GF-D8 (cell line): ENCODE measurements at places on chromosomes 3 and 15.
A peak's percentile ranks its signal among the peaks of the same experiment; 100 is the strongest.

DNA sequence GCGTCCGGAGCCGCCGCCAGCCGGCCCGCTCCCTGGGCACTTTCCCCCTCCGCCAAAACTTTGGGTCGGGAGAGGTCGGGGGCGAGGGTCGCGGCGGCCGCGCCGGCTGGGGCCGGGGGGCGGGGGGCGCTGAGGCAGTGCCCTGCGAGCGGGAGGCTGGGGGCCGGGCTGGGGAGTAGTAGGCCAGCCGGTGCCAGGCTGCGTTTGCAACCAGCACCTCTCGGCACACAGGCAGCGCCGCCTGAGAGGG lies 452 bp downstream of the BBX start:
- DNase-seq = no peak

GRCh38 chr3:114499976-114500375 lies 206.1 kb downstream of the TIGIT start:
- no peak for DNase-seq

- no peak for DNase-seq
Measured at GRCh38 chr3:71707595-71707994, 17.6 kb downstream of the EIF4E3 start.

- DNase-seq = no peak
Measured at GRCh38 chr15:90807786-90808086, 60.7 kb upstream of the FURIN start.

DNA sequence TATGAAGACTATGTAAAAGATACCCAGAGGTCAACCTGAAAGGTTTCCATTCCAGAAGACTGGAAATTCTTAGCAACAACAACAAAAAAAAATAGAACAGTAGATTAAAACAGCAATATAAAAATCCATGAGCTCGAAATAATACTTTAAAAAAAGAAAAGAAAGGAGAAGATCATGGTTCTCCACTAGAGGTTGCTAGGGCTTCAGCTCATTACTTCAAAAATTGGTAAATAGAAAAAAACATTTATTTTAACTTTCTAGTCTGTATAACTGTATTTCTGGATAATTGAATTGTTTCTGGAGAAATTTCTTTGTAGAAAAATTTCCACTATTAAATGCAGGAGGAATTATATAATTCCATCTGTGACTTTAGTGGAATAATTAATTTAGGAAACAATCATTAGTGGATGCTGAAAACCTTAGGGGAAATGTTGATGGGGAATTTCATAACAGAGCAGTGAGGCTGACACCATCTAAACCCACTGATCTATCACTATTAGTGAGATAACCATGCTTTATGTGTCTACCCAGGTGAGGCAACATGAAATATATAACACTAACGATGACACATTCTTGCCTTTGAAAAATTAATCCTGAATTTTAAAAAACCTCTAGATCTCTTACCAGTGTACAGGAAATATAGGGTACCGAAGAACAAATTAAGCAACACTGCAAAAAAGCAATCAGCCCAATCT lies 62.5 kb upstream of the SNRK start:
- no peak for DNase-seq

DNA sequence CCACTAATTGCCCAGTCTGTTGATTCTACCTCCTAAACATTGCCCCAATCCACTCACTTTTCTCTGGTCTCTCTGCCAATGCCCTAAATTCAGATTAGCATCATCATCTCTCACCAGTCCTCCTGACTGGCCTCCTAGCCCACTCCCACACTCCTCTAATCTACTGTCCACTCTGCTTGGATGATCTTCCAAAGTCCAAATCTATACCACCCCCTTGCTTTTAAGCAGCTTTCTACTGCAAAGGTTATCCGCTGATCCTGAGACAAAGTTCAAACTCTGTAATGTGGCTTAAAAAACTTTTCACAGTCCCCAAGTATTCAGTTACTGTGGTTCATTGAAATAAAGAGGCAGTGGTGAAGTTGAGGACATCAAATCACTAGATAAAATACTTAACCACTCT lies 37.6 kb downstream of the SNX4 start:
- DNase-seq = no peak

DNA sequence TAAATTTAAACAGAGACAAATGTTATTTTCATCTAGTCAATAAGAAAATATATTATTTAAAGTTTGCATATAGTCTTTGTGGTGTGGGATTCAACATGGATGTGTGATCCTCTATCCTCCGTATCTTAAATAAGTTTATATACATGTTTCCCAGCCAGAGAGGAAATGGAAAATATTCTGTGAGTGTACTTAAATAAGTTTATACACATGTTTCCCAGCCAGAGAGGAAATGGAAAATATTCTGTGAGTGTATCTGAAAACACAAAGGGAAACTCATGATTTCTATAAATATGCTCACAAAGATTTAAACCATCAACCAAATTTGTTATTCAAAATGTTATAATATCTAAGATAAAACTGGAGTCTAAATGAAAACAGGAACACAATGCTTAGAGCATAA lies 110.0 kb upstream of the MELTF start:
- DNase-seq = no peak

GRCh38 chr15:48250640-48251076 lies 44.6 kb downstream of the SLC12A1 start:
- DNase-seq = no peak

- peak; percentile 21 for DNase-seq
Measured at GRCh38 chr15:58477170-58477569, 45.4 kb downstream of the LIPC start.

- DNase-seq = peak; percentile 25
Measured at GRCh38 chr3:71702131-71703024, 22.8 kb downstream of the EIF4E3 start.

DNA sequence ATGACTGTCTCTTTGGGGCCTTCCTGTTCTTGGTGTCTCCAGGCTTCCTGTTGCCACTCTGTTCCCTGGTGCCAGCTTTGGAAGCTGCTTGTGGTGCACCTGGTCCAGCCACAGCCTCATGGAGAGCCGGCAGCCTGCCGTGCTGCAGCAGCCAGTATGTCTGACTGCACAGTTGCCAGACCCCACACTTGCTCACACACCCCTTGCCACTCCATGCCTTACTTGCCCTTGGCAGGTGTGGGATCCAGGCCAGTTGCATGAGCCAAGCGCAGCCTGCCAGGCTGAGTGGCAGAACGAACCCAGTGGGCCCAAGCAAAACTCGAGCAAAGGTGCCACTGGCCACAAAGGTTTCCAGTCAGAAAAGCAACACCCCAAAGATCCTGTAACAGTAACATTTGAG lies 309.2 kb downstream of the DOCK3 start:
- no peak for DNase-seq

DNA sequence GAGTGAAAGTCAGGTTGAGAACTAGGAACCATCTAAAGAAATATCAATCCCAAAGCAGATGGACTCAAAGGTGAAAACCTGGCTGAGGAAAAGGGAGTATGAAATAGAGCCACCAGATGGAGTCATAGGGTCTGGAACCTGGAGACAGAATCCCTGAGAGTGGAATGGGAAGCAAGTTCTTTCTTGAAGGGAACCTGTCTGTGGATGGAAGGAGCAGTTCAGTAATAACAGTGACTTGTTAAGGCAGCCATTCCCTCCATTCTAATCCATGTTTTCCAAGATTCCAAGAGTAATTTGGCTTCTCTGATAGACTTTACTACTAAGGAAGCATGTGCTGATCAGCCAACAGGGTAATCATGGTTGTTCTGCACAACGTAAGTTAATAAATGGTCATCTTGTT lies 22.5 kb upstream of the AQP9 start:
- no peak for DNase-seq

DNA sequence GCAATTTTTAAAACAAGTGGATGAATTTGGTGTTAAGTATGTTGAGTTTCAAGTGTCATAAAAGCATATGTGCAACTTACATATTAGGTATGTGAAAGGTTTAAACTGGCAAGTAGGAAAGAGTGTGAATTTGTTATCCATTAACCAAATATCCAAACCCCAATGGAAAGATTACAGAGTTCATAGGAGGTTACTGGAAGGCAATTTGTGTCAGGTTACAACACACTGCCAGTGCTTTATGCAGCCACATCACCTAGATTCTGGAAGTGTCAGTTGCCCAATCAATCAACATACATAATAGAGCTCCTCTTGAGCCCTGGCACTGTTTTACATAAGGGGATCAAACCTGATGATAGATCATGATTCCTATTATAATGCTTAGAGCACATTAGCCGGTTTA lies 261.0 kb downstream of the ROBO1 start:
- DNase-seq = no peak

DNA sequence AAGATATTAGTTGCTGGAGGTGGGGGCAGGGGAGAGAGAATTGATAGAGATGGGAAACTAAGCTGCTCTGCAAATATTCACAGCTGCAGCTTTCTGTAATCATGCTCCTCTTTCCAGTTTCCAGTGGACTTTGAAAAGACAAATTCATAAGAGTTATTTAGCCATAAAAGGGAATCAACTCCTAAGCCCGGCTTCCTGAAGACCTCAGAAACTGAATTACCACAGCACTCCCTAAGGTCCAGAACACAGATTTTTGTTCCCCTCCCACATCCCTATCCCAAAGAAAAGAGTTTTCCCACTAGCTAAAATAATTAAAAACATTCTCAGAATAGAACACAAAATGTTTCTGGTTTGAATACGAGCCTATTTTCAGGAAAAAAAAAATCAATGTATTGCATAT lies 871.8 kb upstream of the NR2F2 start:
- DNase-seq = no peak

DNA sequence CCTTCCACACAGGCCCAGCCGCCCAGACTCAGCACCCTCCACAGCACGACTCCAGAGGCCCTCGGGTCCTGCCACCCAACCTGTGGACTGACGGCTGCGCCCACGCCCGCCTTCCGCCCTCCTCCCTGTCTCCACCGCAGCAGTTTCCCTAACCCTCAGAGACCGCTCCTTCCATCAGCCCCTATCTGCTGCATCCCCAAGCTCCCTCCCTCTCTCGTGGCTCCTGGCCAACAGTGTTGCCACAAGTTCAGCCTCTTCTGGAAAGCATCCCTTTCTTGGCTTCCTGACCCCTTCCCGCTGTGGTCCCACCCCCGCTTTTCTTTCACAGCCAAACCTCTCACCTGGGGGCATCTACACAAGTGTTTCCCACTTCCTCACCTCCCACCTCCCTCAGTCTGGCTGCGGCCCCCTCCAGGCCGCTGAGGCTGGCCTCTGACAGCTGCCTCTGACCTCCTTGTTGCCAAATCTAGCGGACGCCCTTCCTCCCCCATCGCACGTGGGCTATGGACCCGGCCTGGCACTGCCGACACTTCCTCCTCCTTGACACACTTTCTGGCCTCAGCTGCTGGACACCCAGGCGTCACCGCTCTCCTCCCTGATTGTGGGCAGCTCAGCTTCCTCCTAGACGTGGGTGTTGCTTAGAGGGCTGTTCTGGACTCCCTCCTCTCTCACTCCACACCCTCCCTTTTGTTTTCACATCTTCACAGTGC lies 168.8 kb upstream of the TLE3 start:
- DNase-seq = peak; percentile 84

GRCh38 chr3:138124706-138125355 lies 7.4 kb downstream of the A4GNT start:
- no peak for DNase-seq

- no peak for DNase-seq
Measured at GRCh38 chr3:37435572-37435971, 261.2 kb upstream of the LRRFIP2 start.

DNA sequence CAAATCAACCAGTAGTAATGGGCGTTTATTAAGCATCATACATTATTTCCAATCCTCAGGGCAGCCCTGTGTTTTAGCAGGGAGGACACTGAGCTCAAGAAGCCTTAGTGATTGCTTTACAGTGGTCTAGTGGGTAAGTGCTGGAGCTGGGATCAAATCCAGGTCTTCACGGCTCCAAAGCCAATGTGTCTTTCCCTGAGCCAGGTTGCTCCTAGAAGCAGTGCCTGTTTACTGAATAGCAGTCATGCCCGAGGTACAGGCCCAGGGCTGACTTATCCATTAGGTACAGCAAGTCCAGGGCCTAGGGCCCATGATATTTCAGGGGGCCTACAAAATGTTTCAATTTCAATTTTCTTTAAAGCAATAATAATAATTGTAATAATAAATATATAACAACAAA lies 9.6 kb upstream of the SMAD6 start:
- DNase-seq = no peak

GRCh38 chr3:72398781-72399180 lies 449.5 kb downstream of the SHQ1 start:
- no peak for DNase-seq

DNA sequence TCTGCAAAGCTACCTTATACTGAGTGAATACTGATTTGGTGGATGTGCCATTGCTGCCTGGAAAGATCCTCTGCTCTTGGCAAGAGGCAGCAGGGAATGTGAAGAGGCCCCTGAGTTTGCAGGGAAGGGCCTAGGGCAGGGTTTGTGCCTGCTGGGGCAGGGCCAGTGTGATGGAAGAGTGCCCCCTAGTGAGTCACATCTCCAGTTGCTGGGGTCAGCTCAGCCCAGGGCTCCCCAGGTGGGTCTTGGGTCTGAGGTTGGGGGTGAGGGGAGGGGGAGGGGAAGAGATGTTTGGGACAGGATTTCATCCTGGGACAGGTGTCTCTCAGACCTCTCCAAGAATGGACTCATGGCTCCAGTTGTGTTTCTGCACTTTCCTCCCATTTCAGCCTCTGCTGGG lies 4.1 kb upstream of the AMOTL2 start:
- no peak for DNase-seq

DNA sequence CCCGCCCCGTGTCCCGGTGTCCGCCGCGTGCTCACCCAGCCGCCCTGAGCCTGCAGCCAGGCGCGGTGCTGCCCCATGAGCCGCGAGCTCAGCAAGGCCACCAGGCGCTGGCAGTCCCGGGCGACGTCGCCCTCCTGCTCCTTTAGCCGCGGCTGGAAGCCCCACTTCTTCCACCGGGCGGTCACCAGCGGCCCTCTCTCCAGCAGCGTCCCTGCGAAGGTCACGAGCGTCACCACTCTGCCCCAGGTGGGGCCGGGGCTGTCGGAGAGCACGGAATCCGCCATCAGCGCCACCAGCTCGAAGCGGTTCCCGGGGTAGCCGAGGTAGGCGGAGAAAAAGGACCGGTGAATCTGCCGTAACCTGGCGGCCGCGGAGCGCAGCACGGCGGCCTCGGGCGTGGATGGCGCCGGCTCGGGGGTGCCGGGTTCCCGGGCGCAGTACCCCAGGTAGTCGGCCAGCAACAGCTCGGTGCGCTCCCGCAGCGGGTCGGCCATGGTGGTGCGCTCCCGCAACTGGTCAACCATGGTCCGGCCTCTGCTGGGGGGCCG lies 298 bp downstream of the BCL2L10 start:
- DNase-seq = no peak

GRCh38 chr15:85582131-85583079 lies 202.0 kb downstream of the AKAP13 start:
- DNase-seq = peak; percentile 84

GRCh38 chr3:4471907-4472306 lies 4.8 kb upstream of the SUMF1 start:
- no peak for DNase-seq

- DNase-seq = no peak
Measured at GRCh38 chr3:155325263-155325835, 31.9 kb upstream of the STRIT1 start.

GRCh38 chr3:97389936-97390335 lies 374.6 kb upstream of the ARL6 start:
- no peak for DNase-seq

DNA sequence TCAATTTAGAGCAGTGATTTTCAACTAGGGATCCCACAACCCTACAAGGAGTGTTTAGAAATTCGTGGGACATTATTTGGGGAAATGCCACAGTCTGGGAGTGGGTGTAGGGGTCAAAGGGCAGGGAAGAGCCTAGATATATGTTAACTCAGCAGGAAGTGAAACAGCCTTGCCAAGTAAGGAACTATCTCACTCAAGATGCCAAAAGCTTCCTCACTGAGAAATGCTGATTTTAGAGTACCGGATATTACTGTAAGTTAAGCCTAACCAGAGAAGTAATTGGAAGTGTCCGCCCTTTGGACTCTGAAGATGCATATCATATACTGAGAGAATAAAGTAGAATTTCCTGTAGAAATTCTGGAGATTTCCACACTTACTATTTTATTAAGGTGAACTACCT lies 158.6 kb downstream of the BBX start:
- DNase-seq = no peak
